Astrocyte of the spinal cord (primary cell): ENCODE measurements at places on chromosomes 3 and 15.
A peak's percentile ranks its signal among the peaks of the same experiment; 100 is the strongest.

DNA sequence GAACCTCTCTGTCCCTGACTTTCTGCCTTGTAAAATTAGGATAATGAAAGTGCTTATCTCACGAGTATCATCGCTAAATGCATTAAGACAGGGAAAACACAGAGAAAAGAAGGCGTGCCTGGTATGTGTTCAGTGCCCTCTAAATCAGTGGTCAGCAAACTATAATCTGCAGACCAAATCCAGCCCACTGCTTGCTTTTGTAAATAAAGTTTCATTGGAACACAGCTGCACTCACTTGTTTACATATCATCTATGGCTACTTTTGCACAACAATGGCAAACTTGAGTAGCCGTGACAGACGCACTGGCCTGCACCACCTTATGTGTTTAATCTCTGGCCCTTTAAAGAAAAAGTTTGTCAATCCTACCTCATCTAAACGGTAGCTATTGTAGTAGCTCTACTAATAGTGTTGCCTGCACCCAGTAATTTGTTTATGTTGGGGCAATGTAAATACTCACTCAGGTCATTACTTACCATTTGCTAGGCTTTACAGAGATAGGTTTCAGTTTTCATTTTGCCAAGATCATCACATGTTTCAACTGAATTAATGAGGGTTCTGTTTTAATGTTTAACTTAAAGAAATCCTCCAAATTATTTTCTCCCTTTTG is 229.4 kb downstream of the FEZF2 start:
- DNase-seq: no peak

DNA sequence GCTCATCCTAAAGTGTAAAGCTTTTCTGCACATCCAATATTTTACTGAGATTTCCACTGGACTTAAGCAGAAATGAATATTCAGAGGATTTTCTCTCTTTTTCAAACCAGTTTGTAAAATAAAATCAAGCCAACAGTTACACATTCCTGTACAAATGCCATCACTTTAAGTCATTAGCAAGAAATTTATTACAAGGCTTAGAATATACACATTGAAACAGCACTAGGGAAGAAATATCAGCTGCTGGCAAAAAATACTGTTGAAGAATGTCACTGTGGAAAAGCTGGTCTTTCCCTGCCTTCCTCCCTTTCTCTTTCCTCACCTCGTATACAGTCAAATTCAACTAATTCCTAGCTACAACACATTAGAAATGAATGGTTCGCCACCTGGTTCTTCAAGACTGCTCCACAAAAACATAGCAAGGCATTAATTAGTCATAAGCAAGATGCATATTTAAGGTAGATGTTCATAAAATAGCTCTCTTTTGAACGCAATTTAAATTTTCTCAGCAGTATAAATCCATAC is 21.3 kb downstream of the PLOD2 start:
- DNase-seq: no peak

DNA sequence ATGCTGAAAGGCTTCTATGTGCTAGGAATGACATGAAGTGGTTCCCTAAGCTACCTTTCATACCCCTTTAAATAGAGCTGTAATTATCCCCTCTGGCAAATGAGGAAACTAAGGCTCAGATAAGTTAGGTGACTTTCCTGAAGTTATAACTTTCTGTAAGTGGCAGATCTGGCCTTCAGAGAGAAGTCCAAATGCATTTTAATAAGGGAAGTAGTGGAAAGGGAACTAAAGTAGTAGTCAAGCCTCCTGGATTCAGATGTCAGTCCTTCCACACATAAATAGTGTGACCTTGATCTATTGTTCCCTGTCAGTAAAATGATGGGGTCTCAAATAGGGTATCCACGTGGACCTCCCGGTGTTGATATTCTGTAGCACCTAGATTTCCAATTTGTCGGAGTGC is 277.7 kb downstream of the EDEM1 start:
- DNase-seq: no peak

DNA sequence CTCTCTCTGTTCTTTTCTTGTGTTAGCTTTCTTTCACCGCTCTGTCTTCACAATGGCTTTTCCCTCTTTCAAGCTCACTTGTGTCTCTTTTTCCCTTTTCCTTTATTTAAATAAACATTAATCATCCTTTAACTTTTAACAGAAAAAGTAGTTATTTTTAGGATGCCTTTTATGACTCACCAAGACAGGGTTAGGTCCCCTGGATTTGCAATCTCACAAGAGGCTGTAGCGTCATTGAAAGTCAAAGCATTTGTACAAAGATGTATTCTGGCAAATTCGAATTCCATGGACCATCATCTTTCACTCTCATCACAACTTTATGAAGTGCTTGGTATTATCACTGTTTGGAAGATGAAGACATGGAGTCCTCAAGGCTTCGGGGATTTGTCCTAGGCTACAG is 34.8 kb upstream of the MCTP2 start:
- peak; percentile 20 for DNase-seq

GRCh38 chr15:25712192-25712960 is 150.8 kb downstream of the ATP10A start:
- no peak for DNase-seq
